ENCODE measurements at places on chromosomes 1 and 21.

GRCh38 chr1:21779613-21780521 lies 3.1 kb downstream of the USP48 start:
- no peak for DNase-seq

GRCh38 chr1:111747282-111747734 lies 8.1 kb upstream of the INKA2 start:
- DNase-seq = peak; percentile 85

GRCh38 chr1:198601936-198602889 lies 36.6 kb upstream of the PTPRC start:
- peak; percentile 15 for DNase-seq

DNA sequence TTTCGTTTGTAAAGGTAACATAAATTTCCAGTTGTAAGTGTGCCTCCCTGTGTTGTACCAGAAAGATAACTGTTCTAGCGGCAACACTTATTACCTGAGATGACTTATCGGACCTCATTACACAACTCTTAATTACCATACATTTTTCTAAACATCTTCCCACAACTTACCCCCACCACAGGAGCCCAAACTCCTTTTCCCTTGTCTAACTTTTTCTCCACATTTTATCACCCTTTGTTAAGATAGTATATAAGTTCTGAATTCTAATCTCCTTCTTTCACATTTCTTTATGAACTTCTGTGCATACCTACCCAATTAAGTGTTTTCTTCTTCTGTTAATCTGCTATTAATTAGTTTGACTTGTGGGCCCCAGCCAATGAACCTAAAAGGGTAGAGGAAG lies 143.7 kb upstream of the CAMK1G start:
- DNase-seq = no peak

DNA sequence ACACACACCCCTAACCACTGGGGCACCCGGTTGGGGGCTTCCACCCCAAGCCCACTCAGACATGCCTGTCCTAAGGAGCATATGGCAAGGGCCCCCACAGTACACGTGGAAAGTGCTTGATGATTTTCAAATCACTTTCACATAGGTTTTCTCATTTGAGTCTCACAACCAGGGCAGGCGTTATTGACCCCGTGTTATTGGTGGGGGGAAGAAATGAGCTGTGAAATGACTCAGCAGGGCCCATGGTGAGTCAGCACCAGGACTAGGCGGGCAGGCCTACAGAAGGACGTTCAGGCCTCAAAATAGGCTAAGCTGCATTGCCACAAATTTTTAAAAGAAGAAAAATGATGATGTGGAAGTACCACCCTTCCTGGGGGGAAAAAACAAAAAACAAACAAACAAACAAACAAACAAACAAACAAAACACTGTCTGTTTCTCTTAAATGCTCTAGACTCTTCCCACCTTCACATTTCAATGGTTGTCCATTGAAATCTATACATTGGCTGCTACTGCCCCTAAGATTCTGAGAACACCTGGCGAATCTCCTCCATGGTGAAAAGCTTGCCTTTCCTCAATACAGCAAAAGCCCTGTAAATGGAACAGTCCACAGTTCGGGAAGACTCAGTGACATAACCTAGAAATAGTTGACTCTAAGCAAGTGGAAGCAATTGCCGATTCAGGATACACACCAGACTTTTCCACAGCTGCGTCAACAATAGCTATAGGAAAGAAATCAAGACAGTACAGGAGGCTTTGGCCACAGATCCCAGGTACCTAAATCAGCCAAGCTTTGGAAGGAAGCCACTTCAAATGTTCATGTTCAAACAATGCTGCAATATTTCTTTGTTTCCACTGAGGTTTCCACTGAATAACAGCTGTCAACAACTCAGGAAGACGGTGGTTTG lies 234.7 kb downstream of the TOMM20 start:
- DNase-seq = no peak

- DNase-seq = peak; percentile 55
These were observed 4.5 kb upstream of the DDR2 start for GRCh38 chr1:162627662-162628296.

DNA sequence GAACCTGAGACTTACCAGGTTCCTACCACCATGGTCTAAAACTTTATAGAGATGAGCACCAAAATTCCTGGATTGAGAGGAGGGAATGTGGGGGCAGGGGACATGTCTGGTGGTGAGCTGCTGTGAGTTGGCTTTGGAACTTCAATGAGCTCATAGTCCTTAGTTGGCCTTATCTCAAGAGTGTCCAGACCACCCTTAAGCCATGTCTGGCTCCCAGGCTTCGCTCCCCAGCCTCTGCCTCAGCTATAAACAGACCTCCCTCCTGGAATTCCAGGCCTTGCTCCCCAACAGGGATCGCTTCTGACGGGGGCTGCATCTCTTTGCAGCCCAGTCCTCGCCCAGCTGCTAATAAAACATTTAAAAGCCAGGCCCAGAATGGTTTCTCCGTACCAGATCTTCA lies 19.5 kb downstream of the ATF3 start:
- no peak for DNase-seq

DNA sequence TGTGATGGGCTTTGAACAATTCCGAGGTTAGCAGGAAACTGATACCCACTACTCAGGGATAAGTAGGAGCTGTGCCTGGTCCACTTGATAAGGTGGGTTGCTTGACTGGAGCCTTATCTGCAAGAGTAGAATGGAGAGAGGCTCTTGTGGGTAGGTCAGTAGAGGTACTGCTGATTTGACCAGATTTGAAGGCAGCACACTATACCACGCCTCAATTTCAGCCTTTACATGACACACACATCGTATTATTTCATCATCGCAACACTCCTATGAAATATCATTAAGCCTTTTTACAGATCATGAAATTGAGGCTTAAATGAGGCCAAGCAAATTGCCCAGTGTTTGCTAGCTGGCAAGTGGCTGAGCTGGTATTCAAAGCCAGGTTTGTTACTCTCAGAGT lies 69.6 kb downstream of the KCNJ15 start:
- no peak for DNase-seq

- DNase-seq = no peak
These were observed 495.6 kb upstream of the C1orf87 start for GRCh38 chr1:60569189-60569588.

- no peak for DNase-seq
These were observed 647.5 kb upstream of the CHRM3 start for GRCh38 chr1:238738892-238739291.

- DNase-seq = no peak
These were observed 21.1 kb downstream of the NCF2 start for GRCh38 chr1:183569141-183569540.

DNA sequence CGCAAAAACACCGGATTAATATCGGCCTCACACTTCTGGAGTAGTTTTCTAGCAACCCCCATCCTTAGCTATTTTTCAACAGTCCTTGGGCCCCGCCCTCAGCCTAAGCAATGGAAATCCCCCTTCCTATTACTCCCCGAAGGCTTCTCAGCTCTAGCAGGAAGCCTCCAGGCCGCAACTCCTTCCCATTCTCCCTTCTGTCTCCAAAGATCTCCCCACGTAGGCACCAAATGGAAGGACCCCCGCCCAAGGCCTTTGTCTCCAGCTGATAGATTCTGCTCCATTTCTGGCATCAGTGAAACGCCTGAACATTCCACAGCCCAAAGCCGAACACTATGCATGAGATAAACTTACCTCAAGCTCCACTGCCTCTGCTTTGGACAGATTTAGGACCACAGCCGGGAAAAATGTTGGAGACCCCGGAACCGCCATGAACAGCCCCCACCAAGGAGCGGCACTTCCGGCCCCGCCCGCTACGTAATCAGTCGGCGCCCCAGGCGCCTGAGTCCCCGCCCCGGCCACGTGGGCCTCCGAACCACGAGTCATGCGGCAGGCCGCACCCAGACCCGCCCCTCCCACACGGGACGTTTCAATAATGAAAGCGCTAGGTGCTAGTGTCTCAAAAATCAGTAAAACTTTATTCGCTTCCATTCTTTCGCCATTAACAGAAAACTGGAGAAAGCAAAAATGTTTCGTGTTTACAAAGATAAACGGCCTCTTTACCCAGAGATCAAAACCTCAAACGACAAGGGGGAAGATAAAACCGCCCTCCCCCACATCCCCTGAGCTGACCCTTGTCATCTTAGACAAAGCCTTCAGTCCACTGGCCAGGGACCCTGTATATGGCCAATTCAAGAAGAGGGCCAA lies at the start of gene NRAS:
Gene NRAS (minus strand): TSS at position 468 of the 867 bp plus-strand sequence. CDS start 611 bp downstream, outside the sequence.
- DNase-seq = peak; percentile 87

DNA sequence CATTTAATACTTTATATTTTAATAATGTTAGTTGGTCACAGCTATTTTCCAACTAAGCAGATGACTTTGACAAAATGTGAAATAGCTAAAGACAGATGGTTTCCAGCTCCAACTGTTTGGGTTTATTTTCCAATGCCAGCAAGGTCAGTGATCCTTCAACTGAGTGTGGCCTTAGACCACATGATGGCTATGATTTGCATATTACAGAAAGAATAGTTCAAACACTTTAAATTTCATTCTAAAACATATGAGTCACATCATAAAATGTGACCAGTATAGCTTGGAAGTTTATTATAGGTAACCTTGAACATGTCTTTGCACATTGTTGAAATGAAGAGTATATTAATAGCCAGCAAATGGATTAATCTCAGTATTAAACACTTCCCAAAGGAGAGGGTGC lies 454.0 kb upstream of the C1orf87 start:
- DNase-seq = no peak

DNA sequence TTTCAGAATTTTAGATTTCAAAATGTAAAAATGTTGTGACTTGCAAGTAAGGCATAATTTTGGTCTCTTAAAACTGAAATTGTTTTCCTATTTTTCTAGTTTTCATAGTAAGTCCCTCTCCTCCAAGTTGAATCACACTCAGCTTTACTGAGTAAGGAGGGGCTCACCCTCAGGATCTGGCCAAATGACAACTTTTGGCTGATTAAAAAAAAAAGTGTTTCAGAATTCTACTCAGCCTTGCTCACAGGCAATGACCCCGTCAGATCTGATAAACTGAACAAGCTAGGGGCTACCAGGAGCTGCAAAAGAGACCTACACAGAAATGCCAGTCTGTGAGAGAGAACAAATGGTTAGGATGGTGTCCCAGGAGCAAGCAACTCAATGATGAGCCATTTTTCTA lies 159.8 kb downstream of the PBX1 start:
- no peak for DNase-seq

DNA sequence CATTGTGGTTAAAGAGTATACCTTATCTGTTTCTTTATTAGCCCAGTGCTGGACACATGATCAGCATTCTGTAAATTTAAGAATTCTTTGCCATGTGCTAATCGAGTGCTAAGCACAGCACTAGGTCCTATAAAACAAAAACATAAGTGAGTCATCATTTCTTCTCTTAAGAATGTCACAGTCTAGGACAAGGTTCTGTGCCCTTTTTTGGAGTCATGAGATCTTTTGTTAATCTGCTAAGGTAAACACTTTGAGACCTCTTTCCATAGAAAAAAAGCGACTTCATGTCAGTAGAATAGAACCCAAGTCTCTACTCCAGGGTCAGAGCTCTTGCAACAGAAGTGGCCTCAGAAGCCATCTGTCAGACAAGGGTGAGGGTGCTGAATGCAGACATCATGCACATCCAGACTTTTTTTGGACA lies 70.0 kb upstream of the NFIA start:
- no peak for DNase-seq

GRCh38 chr21:44548922-44549321 lies 2.4 kb downstream of the KRTAP10-2 start:
- DNase-seq = no peak

- peak; percentile 66 for DNase-seq
These were observed 465.2 kb downstream of the USP25 start for GRCh38 chr21:16194788-16195537.

DNA sequence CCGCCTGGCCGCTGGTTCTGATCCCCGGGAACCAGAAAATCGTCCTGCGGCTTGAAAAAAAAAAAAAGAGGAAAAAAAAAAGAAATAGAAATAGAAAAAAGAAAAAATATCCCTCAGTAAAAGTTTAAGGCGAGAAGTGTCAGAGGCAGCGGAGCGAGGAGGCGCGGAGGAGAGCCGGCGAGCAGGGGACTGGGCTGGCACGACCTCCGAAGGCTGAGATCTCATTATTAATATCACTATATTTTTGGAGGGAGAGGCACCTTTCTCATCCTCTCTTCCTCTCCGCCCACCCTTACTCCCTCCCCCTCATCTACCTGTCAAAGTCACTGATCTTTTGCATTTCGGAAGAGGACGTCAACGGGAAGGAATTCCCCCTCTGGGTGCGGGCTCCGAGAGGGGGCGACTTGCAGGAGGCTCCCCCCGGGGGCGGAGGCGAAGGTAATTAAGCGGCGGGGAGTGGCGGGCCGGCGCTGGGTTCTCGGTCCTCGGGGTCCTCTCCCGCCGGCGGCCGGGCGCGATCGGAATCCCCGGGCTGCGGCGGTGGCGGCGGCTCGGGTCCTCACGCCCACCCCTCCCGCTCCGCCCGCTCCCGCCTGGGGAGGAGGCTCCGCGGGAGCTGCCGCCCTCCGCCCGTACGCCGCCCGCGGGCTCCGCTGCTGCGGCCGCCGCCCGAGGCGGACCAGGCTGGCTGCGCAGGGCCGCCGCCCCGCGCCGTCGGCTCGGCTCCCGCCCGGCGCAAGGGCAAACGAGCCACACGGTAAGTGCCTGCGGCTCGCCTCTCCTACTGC lies at the start of gene NTNG1:
Gene NTNG1 (plus strand): TSS at position 337 of the 788 bp plus-strand sequence.
- DNase-seq = no peak

- DNase-seq = no peak
These were observed 890.9 kb downstream of the MRPL39 start for GRCh38 chr21:24716281-24716918.

DNA sequence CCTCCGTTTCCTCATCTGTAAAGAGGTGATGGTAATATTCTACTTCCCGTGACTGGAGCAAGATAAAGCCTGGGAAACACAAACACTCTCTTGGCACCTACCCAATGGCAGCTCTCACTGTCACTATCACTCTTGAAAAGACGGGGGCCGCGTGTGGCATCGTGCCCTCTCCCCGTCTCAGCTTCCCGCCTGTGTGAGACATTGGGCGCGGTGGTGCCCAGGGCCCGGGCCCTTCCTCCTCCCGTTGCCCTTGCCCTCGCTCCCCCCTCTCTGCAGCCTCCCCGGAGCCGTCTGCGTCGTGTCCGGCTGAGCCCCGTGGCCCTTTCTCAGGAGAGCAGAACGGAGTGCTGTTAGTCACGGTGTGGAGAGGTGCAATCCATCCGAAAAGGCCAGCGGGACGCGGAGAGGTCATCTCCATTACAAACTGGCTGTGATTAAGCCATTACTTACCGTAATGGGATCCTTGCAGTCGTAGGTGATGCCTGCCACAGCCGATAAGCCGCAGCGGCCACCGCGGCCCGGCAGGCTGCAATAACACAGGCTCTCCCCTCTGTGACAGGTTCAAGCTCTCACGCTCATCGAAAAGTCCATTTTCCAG lies 156.4 kb upstream of the ZC3H12A start:
- DNase-seq = no peak

- DNase-seq = no peak
These were observed 100.1 kb downstream of the DUSP10 start for GRCh38 chr1:221641811-221642210.

GRCh38 chr1:49651136-49651535 lies 372.6 kb downstream of the AGBL4 start:
- no peak for DNase-seq

- DNase-seq = no peak
These were observed 231.2 kb upstream of the USP24 start for GRCh38 chr1:55446351-55446750.

GRCh38 chr21:41857771-41858300 lies 21.3 kb downstream of the PRDM15 start:
- no peak for DNase-seq
